Hippocampal formation (tissue), 2 donors: ENCODE measurements at places on chromosomes 7 and 10.

DNA sequence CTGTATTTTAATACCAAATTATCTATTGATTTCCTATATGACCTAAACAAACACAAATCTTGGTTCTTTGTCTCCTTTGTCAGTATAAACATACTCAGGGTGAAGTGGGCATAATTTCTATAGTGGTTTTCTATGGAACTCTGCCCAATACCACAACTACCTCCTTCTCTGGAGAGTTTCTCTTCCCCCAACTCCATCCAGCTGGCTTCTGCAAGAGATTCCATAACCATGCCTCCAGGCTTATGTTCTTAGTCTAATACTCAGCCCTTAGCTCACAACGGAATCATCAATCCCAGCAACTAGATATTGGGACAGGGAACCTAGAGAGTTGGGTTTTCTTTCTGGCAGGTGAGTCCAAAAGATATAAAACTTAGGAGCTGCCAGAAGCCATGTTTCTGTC is 127.3 kb downstream of the TRIL start:
- no peak for DNase-seq

GRCh38 chr10:6753644-6754043 is 173.6 kb upstream of the PRKCQ start:
- DNase-seq = no peak

- no peak for DNase-seq
These were observed 73.2 kb upstream of the SHH start for GRCh38 chr7:155885167-155886155.

DNA sequence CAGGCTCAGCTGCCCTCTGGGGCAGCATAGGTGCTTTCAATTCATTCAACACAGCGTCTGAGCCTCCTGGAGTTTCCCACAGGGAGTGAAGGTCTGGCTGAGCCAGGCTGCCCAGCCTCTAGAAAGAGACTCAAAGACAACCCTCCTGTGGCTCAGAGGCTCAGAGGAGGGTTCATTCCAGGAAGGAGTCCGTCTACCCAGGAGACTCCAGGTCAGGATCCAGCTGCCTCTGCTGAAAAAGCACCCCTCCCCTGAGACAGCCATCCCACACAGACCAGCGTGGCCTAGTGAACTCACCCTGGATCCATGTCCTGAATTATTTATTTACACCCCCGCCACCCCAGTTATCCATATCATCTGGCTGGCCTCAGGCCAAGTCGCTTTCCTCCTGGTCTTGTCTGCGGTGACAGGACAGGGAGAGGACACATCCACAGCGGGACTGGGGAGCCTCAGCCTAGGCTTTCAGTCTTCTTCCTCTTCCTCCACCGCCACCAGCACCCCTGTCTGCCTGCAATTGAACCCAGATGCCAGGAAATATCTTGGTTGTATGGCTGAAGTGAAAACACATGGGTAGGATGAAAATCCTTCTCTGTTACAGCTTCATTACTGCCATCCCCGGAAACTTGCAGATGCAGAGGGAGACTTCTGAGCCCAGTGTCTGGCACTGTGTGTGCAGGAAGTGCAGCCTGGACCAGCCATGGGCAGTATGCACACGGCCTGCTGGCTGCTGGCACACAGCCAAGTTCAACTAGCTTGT is 44.0 kb upstream of the COL13A1 start:
- no peak for DNase-seq

DNA sequence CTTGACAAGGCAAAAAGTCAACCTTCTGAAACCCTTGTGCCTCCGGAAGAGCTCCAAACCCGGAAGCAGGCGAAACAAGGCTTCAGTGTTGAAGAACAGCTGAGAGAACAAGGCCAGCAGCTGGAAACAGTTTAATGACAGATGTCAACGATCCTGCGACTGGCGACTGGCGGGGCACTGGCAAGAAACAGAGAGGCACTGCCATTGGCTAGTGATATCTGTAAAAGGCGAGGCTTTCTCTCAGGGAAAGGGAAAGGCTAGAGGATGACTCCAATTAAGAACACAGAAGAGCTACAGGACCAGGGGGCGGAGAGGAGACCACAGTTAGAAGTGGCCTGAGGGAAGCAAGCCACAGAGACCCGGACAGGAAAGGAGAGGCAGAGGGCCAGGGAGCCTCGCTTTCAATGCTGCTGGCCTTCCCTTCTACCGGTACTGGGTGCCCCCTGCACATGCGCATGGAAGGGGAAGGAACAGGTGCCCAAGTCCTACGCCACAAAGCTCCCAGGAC is 19.4 kb downstream of the ITGB1 start:
- peak; percentile 44 for DNase-seq

DNA sequence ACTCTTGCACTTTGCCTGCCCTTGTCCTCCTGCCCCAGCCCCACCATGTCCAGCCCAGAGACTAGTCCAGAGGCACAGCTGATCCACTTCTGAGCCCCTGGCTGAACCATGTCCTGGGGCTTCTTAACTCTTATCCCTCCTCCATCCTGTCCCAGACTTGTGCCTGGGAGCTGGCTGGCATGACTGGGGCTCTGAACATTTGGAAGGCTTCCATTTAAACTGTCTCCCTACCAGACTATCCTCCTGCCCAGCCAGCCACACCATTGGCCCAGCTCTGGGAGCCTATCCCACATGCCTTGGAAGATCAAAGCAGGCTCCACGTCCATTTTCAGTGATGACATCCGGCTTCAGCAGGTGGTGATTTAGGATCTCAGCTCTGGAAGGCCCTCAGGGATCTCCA is 57.4 kb downstream of the FAM241B start:
- no peak for DNase-seq

GRCh38 chr10:86164174-86164774 is 202.3 kb downstream of the GRID1 start:
- no peak for DNase-seq

- DNase-seq = peak; percentile 90
These were observed 609.4 kb upstream of the PCDH15 start for GRCh38 chr10:55410415-55410885.

- DNase-seq = no peak
These were observed 19.1 kb downstream of the ZNRF2 start for GRCh38 chr7:30303312-30304039.

GRCh38 chr7:128343554-128344430 is at the start of gene RBM28:
RBM28 (minus strand) TSS chr7:128343908; CDS start chr7:128343793, 115 bp downstream.
- peak; percentile 81 for DNase-seq
